ENCODE measurements at places on chromosomes 2 and 18.

GRCh38 chr2:37361216-37361815 is 16.9 kb downstream of the QPCT start:
- no peak for DNase-seq

DNA sequence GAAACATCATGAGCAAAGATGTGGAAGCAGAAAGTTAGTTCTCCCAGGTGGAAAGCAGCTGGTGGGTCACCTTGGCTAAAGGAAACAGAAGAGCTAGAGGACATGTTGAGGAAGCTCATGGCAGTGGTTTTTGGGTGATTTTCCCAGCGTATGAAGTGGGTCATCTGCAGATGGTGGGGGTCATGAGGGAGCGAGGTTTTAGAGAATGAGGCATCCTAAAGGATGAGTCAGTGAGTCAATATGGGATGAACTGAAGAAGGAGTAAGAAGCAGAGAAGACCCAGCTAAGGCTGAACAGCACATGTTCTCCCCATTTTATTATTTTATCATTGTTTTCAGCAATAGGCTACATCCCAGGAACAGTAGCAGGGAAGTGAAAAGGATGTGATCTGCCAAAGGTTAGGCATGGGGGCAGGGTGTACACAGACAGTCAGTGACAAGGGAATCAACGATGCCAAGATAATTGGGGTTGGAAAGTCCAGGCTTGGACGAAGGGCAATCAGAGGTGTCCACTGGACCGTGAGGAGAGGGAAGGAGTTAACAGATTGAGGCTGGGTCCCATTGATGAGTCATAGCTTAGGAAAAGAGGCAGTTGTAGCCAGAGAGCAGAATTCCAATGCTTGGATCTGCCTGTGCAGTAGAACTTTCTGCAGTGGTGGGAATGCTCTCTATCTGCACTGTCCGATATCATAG is 289.3 kb upstream of the RAB12 start:
- DNase-seq = no peak

GRCh38 chr2:70029814-70030409 is 57.4 kb upstream of the PCBP1 start:
- no peak for DNase-seq

GRCh38 chr2:238997684-238998083 is 149.8 kb downstream of the TWIST2 start:
- DNase-seq = no peak

DNA sequence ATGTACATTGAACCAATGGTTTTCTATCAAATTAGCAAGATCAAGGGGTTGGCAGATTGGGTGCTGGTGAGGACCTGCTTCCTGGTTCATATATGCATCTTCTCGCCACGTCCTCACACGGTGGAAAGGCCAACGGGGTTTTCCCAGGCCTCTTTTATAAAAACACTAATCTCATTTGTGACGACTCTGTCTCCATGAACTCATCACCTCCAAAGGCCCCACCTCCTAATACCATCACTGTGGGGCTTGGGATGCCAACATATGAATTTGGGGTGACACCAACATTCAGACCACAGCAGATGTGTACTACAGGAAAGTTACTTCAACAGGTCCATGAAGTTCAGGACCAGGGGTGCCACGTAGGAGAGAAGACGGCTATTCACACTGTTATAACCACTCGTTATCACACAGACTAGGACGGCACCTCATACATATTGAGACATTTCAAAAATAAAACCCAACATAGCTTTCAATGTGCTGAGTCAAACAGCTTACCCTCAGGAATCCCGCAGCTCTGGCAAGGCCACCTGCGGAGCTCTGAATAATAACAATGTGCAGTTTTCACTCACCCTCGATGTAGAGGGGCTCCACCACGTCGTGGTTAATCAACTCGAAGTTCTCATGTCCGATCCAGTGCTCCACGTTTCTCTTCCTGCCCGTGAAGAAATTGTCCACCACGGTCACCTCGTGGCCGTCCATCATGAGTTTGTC is 49.3 kb downstream of the UXS1 start:
- DNase-seq = peak; percentile 33

- DNase-seq = no peak
These were observed 17.2 kb upstream of the ITGAV start for GRCh38 chr2:186572705-186573104.

- DNase-seq = no peak
These were observed 56.3 kb upstream of the SMAD2 start for GRCh38 chr18:47986620-47987387.

GRCh38 chr2:120626566-120626965 is 109.1 kb upstream of the GLI2 start:
- DNase-seq = no peak
